ENCODE measurements at places on chromosomes 3 and 15.

- ATAC-seq: peak; percentile 84
Measured at GRCh38 chr3:100254168-100254777, 6.5 kb upstream of the TBC1D23 start.

DNA sequence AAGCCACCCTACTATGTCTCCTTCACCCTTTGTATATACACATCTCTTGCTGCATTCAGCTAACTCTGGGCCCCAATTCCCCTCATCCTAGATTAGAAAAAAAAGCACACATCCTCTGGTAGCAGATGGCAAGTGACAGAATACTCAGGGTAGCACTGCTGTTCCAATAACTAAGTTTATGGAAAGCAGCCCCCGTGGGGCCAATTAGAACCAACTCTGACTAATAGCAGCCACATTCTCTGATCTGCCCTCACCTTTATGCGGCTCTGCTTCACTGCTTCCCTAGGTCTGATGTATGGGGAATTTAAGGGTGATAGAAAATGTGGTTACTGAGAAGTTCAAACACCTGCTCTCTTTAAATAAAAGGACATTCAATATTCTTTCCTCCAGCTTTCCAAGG, 74.9 kb upstream of the SETMAR start:
- ATAC-seq: no peak

DNA sequence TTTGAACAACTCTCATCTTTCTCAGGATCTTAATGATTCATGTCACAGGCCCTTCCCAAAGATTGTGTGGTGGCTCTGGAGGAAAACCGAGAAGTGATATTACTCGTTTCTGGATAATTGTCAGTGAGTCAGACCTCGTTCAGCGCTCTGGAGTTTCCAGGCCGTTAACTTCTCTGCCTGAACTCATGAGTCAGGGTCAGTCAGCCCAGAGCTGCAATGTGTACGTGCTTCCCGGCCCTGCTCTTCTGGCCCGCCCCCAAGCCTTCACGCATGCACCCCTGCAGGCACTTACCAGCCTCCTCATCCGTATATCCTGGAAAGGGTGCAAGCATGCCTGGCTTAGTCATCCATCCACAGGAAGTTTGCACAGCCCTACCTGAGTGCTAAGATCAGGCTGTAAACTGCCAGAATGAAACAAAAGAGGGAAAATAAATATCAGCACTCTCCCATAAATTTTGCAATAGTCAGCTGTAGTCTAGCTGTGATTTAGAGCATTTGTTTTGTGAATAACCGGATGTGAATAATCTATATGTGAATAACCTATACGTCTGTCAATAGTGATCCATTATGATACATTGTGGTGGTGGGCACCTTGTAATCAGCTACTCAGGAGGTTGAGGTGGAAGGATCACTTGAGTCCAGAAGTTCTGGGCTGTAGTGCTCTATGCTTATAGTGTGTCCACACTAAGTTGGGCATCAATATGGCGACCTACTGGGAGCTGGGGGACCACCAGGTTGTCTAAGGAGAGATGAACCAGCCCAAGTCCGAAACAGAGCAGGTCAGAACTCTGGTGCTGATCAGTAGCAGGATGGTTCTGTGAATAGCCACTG, 35.3 kb upstream of the SEMA4B start:
- peak; percentile 99 for ATAC-seq

- ATAC-seq: no peak
Measured at GRCh38 chr3:129747136-129747535, 140.7 kb upstream of the PLXND1 start.

- ATAC-seq: no peak
Measured at GRCh38 chr3:194995334-194995733, 275.6 kb downstream of the XXYLT1 start.

- ATAC-seq: no peak
Measured at GRCh38 chr3:110391640-110392395, 679.8 kb upstream of the NECTIN3 start.

DNA sequence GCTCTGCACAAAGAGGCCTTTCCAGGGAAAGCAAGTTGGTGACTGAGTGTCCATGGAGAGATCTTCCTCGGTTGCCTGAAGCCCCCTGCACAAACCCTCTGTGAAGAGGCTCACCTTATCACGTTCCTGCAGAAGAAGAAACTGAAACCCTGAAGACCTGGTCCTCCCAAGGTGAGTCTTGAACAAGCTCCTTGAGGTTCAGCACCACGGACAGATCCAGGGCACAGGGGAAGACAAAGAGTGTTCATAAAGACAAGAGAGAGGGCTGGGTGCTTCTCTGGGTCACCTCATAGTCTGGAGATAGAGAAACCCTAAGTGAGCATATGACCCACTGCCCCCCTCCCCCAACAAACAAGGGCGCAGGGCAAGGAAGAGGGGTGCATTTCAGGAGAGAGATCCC, 21.7 kb upstream of the TBC1D21 start:
- ATAC-seq: no peak

All from motor neuron (in vitro differentiated cells).